ENCODE measurements at places on chromosomes 13 and 19. TPM values are rescaled to one million over a fixed set of nuclear protein-coding genes. Genes with fewer than 3 reads are reported as not detected.

Gene CHST8
- not detected for total RNA-seq

Gene RFPL4AL1
- total RNA-seq: not detected

Gene ITM2B
- 48.7 TPM for total RNA-seq

Gene LYPD5
- total RNA-seq: 0.14 TPM

Gene FAM83E
- total RNA-seq: 4.3 TPM

Gene KASH5
- 0.14 TPM for total RNA-seq

Gene UNC13A
- not detected for total RNA-seq

Gene EXOC3L2
- not detected for total RNA-seq

Gene ZNF790
- 4.6 TPM for total RNA-seq

Gene GTF3A
- 251 TPM for total RNA-seq

Gene PPP1R37
- total RNA-seq: 18.4 TPM

Gene CNFN
- 0.53 TPM for total RNA-seq

Gene NKPD1
- 0.09 TPM for total RNA-seq

Gene PRR20B
- total RNA-seq: not detected

Gene RASIP1
- 1.0 TPM for total RNA-seq

Gene VAV1
- 68.9 TPM for total RNA-seq

Gene SKA3
- 29.4 TPM for total RNA-seq

Gene MYH14
- not detected for total RNA-seq

Gene ZNF571
- total RNA-seq: 0.50 TPM

Gene SMIM44
- total RNA-seq: not detected

Gene ZNF613
- total RNA-seq: 3.6 TPM

Gene NAA16
- 28.5 TPM for total RNA-seq

Gene LYPD3
- total RNA-seq: 3.0 TPM

Gene KDELR1
- total RNA-seq: 80.2 TPM

Gene MCF2L
- 0.23 TPM for total RNA-seq

Gene CEACAM8
- not detected for total RNA-seq

Gene HCN2
- total RNA-seq: 0.52 TPM

Gene PSG2
- not detected for total RNA-seq

Gene RNF113B
- total RNA-seq: not detected

Gene ZIC5
- total RNA-seq: not detected

Gene NXNL1
- total RNA-seq: not detected

Gene NAPSA
- 5.1 TPM for total RNA-seq

Gene IGFLR1
- total RNA-seq: 138 TPM

Data from activated T-helper 2 cell treated with anti-CD3 and anti-CD28 coated beads, Interferon-gamma antibody, Interleukin-2, Interleukin-4, amounts not matched to agents 10 μg/mL and 5 μg/mL and 100 μg/mL, durations not matched to agents 14 hours and 24 hours and 36 hours (primary cell).